ENCODE measurements at places on chromosomes 5 and 9.

GRCh38 chr5:73189871-73190376, 16.9 kb downstream of the TMEM174 start:
- DNase-seq = peak; percentile 61

DNA sequence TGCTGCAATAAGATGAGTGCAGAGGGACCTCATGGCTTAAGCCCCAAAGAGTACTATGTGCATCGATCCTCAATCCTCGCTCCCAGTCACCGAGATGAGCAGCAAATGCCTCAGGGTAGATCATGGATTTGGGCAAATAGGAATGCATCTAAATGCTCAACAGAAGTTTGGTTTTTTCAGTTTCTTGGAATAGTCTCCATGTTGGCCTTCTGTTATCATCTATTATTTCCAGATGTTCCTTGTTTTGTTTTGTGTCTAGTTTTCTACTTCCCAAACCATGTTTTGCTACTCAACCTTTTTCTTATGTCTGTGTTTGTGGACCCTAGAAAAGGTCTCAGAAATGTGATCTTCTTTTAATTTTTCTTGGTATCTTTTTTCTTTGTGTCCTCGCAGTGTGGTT, 43.5 kb upstream of the RASGRF2 start:
- no peak for DNase-seq

DNA sequence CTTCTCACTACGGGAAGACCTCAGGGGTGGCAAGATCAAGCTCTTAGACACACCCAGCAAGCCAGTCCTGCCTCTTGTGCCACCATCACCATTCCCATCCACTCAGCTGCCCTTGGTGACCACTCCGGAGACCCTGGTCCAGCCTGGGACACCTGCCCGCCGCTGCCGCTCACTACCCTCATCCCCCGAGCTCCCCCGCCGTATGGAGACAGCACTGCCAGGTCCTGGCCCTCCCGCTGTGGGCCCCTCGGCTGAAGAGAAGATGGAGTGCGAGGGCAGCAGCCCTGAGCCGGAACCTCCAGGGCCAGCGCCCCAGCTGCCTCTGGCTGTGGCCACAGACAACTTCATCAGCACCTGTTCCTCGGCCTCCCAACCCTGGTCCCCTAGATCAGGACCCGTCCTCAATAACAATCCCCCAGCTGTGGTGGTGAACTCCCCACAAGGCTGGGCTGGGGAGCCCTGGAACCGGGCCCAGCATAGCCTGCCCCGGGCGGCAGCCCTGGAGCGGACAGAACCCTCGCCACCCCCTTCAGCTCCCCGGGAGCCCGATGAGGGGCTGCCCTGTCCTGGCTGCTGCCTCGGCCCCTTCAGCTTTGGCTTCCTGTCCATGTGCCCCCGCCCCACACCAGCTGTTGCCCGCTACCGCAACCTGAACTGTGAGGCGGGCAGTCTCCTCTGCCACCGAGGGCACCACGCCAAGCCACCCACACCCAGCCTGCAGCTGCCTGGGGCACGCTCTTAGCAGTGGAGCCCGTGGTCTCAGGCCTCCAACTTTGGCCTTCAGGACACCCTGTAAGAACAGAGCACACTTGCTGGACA, 4.1 kb downstream of the TESK1 start:
- DNase-seq = no peak

DNA sequence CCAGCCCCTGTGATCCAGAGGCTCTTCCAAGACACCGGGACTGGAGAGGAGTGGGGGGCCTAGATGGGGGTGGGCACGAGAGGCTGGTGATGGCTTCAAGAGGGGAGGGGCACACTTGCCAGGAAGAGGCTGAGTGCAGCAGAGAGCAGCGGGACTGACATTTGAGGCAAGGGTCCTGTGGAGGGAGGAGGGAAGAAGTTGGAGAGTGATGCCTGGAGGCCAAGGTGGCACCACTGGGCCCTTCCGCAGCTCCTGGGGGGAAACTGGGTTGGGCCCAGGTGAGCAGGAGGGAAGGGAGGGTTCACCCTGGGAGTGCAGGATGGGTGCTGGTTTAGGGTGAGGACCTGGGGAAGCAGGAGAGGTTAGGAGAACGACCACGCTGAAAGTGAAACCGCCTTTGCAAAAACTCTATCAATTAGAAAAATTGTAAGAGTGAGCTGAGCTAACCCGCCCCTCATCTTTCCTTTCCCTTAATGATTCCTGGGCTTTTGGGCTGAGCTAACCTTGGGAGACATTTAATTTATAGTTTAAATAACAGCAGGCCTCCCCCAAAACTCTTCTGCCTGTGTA, 26.2 kb downstream of the ABO start:
- no peak for DNase-seq

GRCh38 chr9:121439711-121440664, 59.7 kb downstream of the GGTA1 start:
- DNase-seq = peak; percentile 45

- peak; percentile 4 for DNase-seq
Measured at GRCh38 chr5:38162625-38163024, 95.7 kb upstream of the EGFLAM start.

DNA sequence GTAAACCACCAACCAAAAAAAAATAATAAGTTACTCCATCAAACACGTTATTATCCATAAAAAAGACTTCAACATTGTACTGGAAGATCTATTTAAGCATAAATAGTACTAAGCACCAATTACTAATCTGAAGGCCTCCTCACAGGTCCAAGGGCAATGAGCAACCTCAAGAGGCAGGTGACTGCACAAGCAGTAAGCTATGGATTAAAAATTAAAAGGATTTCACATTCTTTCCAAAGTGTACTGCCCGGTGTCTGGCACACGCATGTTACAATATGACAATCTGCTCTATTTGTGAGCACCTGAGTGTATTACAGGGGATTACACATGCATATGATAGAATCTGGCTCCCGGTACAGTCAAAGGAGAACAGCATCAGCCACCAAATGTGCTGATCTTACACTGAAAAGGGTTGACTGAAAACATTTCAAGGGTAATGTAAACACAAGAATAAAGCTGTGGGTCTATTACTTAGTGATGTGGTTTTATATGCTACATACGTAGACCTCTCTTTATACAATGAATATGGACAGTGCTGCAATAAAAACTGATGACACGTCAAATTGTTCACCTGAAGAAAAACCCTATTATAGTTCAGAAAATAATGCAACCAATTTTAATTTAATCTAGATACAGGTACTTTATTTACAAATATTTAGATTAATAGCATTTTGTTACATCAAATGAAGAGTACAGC, 22.8 kb downstream of the RAB14 start:
- DNase-seq = no peak

GRCh38 chr5:89374818-89375521, 492.0 kb upstream of the MEF2C start:
- no peak for DNase-seq

GRCh38 chr9:87950765-87951488, 23.4 kb downstream of the CDK20 start:
- peak; percentile 38 for DNase-seq

- peak; percentile 42 for DNase-seq
Measured at GRCh38 chr5:172453986-172454357, 353 bp downstream of the SH3PXD2B start.

DNA sequence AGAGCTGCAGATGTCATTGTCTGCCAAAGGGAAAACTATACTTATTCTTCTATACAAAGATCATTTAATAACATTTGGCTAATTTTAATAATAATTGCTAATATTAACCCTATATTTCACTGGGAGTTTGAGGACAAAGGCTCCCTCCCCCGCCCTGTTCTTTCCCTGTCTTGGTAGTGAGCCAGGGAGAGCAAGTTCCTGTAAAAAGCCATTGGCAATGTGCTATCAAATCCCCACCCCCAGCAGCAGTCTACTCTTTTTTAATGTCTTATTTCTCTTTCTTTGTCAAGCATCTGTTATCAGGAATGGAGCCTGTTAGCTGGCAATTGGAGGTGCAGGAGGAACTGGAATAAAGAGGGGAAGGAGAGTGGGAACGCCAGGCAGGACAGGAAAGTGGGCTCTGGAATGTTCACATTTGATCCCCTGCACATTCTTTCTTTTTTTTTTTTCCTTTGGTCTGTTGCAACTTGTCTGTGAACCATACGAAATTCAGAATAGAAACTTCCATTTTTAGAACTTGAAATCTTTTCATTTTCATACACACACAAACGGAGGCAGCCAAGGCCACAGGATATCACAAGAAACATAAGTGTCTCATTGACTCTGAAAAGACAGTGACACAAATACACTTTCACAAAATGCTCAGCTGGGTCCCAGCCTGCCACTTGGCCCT, 664.8 kb upstream of the ZNF608 start:
- DNase-seq = peak; percentile 68

DNA sequence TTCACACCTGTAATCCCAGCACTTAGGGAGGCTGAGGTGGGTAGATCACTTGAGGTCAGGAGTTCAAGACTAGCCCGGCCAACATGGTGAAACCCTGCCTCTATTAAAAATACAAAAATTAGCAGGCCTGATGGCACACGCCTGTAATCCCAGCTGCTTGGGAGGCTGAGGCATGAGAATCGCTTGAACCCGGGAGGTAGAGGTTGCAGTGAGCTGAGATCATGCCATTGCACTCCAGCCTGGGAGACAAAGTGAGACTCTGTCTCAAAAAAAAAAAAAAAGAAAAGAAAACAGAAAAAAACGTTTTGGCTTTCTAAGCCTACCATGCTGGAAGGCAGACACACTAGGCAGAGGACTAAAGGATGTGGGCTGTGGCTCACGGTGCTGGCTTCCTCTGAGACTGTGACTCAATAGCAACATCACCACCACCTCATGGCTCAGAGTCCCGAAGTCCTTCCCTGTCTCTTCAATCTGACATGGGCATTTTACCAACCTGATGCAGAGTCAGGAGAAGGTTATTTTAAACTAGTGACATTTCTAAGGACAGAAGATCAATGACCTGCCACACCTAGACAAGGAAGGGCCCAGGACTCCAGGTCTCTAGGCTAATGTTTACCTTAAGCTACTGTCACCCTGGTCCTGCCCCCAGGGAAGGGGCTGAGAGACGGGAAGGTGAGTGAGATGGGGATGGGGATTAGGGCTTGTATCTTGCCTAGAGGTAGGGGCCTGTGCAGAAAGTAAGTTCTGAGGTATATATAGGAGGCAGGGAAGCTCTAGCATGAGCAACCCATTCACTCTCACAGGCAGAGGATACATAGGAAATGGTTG, 3.7 kb downstream of the ECSCR start:
- peak; percentile 73 for DNase-seq

DNA sequence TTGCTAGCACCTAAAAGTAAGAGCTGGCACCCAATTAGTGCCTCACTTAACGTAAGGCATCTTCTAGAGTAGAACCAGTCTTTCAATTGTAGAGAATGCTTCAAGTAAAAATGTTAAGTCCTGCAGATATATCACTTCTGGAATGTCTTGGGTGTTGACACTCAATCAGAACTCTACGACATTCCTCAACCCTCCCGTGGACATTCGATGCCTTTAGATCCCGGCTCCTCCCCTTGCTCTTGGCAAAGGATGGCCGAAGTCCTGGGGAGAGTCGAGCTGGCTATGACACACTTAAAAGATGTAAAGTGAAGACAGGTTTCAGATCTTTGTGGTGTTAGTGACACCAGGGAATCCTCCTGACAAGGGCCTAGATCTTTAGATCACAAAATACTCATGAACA, 87.5 kb upstream of the ERCC6L2 start:
- no peak for DNase-seq

DNA sequence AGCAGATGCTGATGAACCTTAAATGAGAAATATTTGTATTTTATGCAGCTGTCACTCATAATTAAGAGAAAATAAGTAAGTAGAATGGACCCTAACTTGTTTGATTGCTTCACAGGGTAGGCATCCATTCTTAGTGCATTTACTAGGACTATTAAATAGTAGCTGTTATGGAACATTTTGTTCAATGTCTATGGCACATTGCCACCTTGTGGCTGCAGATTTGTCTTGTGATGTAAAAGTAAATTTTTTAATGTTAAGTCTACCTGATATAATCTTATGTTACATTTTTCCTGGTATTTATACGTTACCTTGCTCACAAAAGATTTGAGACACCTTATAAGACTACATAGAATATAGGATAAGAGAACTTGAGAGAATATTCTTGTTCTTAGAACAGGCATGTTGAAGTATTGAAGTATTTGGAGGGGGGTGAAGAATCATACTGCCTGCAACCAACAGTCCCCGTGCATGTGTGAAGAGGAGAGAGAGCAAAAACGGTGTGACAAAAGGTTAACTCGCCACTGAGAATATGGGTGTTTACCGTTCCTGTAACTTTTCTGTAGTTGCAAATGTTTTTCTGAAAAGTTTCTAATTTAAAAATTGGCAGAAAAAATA, 161.1 kb downstream of the MAST4 start:
- DNase-seq = peak; percentile 65

GRCh38 chr9:128494746-128495129, 9.8 kb upstream of the GLE1 start:
- DNase-seq = no peak

- no peak for DNase-seq
Measured at GRCh38 chr9:78826527-78826926, 529.6 kb downstream of the PSAT1 start.

GRCh38 chr5:78841767-78842166, 143.3 kb downstream of the ARSB start:
- DNase-seq = peak; percentile 28

DNA sequence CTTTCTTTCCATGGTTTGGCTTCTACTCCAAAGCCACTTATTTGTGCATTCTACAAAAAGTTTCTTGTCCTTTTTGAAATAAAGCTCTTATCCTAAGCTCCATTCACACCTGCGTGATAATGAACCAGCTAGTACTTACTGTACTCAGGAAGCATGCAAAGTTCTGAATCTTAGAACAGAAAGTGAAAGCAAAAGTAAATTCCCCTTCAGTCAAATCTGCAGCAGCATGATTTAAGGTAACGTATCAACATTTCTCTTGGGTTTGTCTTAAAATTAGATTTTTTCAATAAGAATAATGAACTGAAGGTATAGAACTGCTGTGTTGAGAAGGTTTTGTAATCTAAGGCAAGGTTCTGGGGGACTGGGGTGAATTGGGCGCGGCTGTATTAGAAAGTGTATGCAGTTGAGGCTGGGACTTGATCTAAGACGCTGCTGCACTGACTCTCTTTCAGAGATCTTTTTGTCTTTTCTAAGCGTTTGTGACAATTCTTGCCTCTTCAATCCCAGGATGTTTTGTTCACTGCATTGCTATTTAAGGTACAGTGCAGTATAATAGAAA, at the start of gene ERAP2:
Gene ERAP2, plus strand, starts transcription at position 209 of the 559 bp plus-strand sequence. CDS start 3,186 bp downstream, outside the sequence.
- peak; percentile 67 for DNase-seq

GRCh38 chr5:150300496-150301169, 2.1 kb downstream of the ARSI start:
- DNase-seq = no peak

DNA sequence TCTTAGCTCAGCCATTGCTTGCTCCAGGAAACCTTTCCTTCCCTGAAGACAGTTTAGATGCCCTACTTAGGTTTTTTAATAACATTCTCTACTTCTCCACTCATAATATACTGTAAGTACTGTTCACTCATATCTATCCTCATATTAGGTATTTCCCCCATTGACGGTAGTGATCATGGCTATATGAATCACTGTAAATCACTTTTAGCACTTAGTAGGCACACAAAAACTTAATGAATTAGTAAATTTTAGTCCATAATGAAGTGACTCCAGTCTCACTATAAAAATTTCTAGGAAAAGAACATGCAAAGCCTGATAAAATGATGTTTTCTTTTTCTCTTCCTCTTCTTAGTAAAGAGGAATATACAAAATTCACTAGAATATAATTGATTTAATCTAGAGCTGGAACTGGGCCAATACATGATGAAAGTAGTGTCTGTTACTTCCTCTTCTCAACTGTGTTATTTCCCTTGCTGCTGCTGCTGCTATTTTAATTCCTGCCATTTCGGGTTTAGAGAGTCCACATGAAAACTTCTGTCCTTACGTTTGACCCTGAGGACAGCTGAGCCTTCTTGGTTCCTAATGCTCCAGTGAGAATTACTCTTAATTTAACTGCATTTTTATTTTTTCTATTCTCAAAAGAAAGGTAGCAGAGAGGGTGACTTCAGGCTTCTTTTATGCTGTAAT, 73.5 kb downstream of the LNPEP start:
- peak; percentile 60 for DNase-seq
